Mammary epithelial cell (primary cell): ENCODE measurements at places on chromosomes 6 and 20. TPM values are rescaled to one million over a fixed set of nuclear protein-coding genes. Genes with fewer than 3 reads are reported as not detected.

TRIM39 gene
- 7.4 TPM for polyA plus RNA-seq

SPAG4 gene
- 1.1 TPM for polyA plus RNA-seq

DNA sequence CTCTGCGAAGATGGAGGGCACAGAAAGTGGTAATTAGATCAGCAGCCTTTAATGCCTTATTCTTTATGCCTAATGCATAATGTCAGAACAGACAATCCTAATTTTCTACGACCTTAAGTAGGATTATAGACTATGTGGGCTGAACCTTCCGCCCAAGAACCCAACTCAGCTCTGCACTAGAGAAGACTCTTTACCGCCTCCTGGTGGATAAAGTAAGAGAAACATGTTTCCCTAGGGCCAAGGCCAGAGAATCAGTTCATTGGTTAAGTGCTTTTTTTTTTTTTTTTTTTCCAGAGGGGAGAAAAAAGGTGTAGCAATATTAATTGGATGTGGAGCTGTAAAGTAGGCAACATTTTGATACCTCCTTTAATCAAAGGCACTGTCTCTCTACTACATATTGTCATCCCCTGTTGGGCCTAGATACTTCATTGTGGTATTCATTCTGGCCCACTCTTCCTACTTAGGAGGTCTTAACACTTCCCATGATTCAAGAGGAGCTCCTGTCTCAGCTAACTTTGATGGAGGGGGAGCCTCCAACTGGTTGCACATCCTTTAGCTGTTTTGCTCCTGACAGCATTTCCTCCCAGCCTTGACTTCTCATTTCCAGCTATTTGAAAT, 124.9 kb upstream of the NRN1 start:
- peak; percentile 21 for DNase-seq

GRCh38 chr6:38337819-38338465, 301.8 kb downstream of the BTBD9 start:
- DNase-seq, result peak; percentile 52
